ENCODE measurements at places on chromosomes 16 and 17.

DNA sequence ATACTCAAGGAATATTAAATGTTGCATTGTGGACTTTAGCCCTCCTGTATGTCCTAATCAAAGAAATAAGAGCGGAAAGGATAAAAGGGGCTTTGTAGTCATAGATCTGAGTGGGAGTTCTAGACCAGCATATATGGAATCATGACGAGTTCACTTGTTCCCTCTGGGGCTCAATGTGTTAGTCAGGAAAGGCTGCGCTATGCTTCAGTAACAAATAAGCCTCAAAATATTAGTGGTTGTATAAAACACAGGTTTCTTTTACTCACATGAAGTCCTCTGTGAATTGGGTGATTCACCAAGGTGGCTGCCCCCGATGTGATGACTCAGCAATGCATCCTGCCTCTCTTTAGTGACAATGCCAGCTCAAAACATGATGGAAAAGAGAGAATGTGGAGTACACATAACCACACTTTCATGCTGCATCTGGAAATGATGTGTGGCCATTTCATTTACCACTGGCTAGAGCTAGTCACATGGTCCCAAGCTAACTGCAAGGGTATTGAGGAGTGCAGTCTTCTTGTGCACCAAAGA, 63.3 kb upstream of the IRX5 start:
- DNase-seq: no peak

- no peak for DNase-seq
Observed at GRCh38 chr16:15443753-15444152, 9.4 kb downstream of the BMERB1 start.

DNA sequence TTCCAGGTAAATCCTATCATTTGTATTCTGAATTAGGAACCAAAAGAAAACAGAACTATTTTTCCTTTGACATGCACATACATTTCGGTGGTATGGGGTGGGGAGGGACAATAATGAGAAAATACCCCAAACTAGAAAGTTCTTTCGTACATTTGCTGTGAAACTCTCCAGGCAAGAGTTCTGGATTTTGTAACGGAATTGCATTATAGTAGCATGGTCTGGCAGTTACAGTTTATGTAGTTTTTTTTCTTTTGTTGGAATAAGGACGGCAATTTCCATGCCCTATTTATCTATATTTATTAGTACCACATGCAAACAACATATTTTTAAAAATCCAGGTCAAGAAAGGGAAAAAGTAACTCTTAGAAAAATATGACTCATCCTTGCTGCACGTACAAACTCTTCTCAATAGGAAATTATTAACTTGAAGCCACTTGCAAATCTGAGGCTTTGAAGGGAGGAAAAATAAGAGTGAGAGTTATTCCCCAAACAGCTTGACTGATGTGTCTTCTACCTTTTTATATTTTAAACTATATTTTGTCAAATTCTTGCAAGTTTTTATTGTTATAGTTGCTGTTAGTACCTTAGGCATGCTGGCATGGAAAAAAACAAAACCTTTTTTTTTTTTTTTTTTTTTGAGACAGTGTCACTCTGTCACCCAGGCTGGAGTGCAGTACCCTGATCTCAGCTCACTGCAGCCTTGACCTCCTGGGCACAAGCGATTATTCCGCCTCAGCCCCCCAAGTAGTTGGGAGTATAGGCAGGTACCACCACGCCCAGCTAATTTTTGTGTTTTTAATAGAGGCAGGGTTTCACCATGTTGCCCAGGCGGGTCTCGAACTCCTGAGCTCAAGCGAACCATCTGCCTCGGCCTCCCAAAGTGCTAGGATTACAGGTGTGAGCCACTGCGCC, 69.3 kb downstream of the WWP2 start:
- DNase-seq: no peak

DNA sequence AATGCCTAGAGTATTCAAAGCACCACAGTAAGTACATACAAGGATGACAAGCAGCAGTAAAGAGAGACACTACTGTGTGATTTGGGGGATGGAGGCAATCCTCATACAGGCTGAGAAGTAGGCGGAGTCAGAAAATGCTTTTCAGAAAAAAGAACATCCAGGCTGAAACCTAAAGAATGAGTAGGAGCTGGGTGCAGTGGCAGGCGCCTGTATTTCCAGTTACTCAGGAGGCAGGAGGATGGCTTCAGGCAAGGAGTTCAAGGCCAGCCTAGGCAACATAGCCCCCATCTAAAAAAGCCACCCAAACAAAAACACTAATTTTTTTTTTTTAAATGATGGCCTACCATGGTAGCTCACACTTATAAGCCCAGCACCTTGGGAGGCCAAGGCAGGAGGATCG, 10.3 kb downstream of the KANSL1 start:
- no peak for DNase-seq

DNA sequence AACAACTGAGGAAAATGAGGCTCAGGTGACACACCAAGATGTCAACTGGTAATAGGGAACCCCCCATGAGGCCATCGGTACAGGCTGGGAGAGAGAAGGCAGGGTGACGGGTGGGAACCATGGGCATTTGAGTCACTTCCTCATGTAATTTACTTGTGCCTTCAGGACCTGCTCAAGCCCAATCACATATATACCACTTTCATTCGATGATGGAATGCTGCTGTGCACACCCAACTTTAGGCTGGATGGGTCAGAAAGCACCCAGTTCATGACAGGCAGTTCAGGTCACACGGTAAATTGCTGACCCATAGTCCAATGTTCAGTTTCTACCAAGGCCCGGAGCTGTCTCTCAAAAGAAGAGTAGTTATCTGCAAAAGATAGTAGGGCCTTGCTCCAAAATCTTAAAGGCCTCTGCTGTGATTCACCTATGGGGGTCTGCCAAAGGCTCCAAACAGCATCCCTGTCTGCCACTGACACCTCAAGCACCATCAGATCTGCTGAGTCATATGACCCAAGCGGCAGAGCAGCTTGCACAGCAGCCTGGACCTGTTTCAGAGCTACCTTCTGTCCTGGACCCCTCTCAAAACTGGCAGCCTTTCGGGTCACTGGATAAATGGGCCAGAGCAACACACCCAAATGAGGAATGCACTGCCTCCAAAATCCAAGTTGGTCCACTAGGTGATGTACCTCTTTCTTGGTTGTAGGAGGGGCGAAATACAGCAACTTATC, 24.7 kb downstream of the ZZEF1 start:
- DNase-seq: no peak

GRCh38 chr17:62875296-62875695, 67.2 kb upstream of the MARCHF10 start:
- no peak for DNase-seq

- no peak for DNase-seq
Observed at GRCh38 chr16:83343935-83344366, 463.8 kb upstream of the HSBP1 start.

DNA sequence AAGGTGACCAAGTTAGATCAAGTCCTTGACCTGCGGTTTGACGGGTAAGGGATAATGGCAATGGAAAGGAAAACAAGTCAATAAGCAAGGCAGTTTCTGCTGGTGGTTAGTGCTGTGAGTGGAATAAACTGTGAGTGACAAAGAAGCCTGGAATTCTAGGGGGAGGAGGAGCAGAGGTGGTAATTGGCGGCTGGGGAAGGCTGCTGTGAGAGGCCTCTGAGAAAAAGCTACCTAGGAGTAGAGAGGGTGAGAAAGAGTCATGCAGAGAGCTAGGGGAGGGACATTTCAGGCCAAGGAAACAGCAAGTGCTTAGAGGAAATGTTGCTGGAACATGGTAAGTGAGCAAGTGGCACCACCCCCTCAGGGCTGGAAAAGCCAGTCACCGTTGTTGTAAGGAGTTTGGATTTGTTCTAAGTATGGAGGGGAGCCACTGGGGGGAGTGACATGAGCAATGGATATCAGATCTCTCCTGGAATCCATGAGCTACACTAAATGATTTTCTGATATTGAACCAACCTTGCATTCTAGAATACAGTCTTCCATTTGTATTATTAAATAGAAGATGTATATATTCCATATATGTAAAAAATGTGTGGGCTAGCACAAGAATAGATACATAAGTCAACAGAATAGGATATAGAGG, 6.7 kb downstream of the NLRC3 start:
- DNase-seq: no peak

DNA sequence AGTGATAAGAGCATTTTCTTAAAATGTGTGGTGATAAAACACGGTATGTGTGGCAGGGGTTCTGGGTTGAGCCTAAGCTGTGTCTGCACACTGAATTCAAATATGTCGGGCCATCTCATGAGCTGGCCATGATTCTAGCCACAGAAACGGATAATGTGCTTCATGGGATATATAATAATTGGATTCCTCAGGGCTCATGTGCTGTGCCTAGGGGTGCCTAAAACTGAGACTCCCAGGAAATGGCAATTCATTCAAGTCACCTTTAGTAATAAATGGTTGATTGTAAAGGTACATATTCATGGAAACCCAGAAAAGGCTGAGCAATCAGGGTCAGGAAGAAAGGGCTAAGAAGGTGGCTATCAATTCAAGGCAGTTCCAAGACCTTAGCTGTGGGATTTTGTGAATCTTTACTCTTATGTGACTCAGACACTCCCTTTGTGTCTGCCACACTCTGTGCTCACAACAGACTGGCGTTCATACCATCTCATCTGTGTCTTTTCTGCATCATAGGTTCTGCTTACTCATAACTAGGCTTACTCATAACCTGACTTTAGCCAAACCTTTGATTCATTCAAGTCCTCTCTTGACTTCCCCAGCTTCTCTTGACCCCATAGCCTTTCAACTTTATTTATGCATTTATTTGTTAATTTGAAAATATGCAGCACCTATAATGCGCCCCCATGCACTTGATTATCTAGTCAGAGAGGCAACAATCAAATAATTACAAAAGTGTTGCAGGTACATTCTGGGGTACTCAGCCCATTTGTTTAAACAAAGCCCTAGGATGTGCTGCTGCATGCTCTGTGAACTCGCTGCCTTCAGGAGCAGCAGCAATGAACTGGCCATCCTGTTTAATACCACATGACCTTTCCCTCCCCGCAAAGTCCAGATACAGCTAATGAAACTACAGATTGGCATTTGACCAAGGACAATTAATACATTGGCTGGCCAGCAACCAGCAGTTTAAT, 28.4 kb upstream of the MED13 start:
- no peak for DNase-seq

DNA sequence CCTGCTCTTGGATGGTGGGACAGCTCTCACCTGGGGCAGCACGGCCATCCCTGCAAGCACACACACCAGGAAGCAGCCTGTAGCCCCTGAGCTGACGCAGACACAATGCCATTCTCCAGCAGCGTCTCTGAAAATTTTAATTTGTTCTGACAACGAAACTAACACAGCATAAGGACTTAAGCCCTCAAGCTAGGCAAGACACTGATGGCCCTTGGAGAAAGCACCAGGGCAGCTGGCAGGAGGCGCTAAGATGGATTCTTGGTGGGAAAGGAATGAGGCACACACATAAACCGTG, 2.7 kb upstream of the LIMD2 start:
- no peak for DNase-seq

GRCh38 chr17:21454441-21454840, 78.3 kb downstream of the KCNJ12 start:
- DNase-seq: no peak

DNA sequence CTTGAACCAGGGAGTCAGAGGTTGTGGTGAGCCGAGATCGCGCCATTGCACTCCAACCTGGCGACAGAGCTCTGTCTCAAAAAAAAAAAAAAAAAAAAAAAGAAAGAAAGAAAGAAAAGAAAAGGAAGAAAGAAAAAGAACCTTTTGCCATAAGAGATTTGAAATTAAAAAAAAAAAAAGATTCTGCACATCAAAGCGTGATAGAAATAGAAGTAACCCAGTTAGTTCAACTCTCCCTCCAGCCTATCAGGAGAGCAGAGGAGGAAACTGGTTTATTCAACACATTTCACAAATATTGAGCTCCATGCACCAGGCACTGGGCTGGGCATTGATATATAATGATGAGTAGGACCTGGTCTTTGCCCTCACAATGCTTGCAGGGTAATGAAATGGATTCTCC, 2.4 kb upstream of the SOCS3 start:
- no peak for DNase-seq

DNA sequence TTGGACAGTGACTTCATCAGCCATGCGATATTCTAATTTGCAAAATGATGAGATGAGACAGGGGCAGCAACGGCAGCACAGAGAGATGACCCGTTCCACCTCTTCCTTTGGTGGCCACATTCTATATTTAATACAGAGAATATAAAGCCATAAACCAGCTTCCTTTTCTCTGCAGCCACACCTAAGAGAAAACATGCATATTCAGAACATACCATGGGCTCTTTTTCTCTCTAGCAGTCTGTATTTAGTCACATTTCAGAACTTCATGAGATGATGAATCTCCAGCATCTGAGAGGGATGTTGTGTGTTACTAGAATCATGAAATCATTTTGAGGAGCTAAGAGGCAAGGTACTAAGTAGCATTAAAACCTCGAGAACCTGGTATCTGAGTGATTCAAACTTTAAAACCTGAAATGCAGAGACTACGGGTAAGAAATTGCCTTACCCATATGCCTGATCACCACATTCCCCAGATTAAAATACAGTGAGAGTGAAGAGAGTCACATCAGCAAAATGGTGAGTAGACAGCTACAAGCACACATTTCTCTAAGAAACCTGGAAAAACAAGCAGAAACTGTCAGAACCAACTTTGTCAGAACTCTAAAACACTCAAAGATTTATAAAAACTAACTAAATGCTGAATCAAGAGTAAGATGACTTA, 55.5 kb upstream of the CPHXL start:
- no peak for DNase-seq

DNA sequence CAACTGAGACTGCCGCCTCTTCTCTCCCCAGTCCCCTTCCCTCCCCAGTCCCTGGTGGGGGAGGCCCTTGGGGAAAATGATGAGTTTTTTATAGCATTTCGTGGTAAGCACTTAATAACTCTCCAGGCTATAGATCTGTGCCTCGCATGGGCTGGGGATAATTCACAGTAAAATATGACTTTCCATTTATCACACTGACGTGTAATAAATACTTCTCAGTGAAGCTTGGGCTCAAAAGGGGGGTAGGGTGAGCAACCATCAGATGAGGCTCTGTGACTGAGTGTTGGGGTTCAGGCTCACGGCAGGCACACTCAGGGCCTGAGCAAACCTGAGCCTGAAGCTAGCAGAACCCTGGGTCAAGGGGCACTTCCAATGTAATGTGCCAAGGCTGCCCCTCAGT, 101.6 kb downstream of the CCT6B start:
- no peak for DNase-seq

DNA sequence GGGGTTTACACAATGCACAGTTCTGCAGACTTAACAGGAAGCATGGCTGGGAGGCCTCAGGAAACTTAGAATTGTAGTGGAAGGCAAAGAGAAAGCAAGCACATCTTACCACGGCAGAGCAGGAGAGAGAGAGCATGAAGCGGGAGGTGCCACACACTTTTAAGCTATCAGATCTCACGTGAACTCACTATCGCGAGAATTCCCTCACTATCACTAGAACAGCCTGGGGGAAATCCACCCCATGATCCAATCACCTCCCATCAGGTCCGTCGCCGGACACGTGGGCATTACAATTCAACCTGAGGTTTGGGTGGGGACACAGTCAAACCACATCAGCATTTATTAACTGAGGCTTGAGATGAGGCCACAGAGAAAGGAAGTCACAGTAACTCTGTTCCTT, 326.7 kb downstream of the C16orf95 start:
- DNase-seq: no peak

DNA sequence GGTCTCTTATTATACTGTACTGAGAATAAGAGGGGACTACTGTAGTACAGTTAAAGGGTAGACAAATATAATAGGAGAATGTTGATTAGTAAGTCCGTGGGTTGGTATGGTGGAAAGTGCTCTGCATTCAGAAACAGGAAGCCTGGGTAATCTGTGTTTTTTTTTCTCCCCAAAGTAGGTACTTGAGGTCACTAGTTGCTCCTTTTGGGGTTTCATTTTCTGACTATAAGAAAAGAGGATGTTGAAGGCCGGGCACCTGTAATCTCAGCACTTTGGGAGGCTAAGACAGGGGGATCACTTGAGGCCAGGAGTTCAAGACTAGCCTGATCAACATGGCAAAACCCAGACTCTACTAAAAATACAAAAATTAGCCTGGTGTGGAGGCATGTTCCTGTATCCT, 42.0 kb upstream of the MMD start:
- no peak for DNase-seq

All from SK-N-DZ (cell line).